Activated CD4-positive, alpha-beta memory T cell treated with anti-CD3 and anti-CD28 coated beads, Interleukin-2, amount 10 ng/mL, durations not matched to agents 7 days and 5 days (primary cell): ENCODE measurements at places on chromosomes 1 and 21. TPM values are rescaled to one million over a fixed set of nuclear protein-coding genes. Genes with fewer than 3 reads are reported as not detected.
A peak's percentile ranks its signal among the peaks of the same experiment; 100 is the strongest.

- no peaks in the 10 kb centered on the region for H3K27me3 ChIP-seq
- H3K4me1 ChIP-seq, result peaks cover 16% of the 10 kb centered on the region
- peaks cover 6% of the 10 kb centered on the region for H3K36me3 ChIP-seq
- no peak overlapping the region for H3K4me3 ChIP-seq
These were observed 139.3 kb upstream of the HMCN1 start for GRCh38 chr1:185594786-185595410.

DNA sequence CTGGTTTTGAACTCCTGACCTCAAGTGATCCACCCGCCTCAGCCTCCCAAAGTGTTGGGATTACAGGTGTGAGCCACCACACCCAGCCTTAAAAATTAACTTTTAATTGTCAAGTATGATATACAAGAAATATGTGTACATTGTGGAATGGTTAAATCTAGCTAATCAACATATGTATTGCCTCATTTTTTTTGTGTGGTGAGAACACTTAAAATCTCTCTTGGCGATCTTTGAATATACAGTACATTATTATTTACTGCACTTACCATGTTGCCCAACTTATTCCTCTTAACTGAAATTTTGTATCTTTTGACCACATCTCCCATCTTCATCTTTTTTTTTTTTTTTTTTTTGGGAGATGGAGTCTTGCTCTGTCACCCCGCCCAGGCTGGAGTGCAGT, 23.3 kb downstream of the THRAP3 start:
- H3K27me3 ChIP-seq, result no peaks in the 10 kb centered on the region
- no peak for DNase-seq
- no peak overlapping the region for H3K4me3 ChIP-seq

GRCh38 chr21:29117372-29117955, 13.0 kb upstream of the MAP3K7CL start:
- no peaks in the 10 kb centered on the region for H3K4me1 ChIP-seq
- DNase-seq, result no peak
- no peak overlapping the region for H3K27ac ChIP-seq
- no peak overlapping the region for H3K4me3 ChIP-seq
- H3K27me3 ChIP-seq, result no peaks in the 10 kb centered on the region

DNA sequence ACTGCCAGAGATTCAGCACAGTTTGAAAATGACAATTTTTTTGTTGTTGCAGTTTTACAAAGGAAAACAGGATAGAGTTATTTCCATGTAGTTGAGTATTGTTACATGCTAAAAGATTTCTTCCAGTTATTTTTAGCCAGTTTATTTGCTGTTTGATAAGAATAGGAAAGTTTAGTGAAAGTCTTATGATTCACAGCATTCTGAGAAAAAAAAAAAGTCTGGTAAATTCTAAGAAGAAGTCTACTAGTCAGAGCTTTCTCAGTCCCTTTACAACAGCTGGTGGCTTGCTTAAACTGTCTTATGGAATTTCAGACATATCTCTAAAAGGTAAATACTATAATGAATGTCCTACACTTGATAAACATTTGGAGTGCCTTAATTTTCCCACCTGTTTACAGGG, 341.7 kb downstream of the DSCAM start:
- DNase-seq, result no peak
- no peaks in the 10 kb centered on the region for H3K4me1 ChIP-seq

- no peak overlapping the region for H3K27ac ChIP-seq
- no peak for DNase-seq
- H3K4me3 ChIP-seq, result no peak overlapping the region
- H3K36me3 ChIP-seq, result no peaks in the 10 kb centered on the region
- peaks cover 18% of the 10 kb centered on the region for H3K27me3 ChIP-seq
These were observed 436.2 kb downstream of the MATN1 start for GRCh38 chr1:30286988-30287839.

The FAM177B gene
- not detected for total RNA-seq

DNA sequence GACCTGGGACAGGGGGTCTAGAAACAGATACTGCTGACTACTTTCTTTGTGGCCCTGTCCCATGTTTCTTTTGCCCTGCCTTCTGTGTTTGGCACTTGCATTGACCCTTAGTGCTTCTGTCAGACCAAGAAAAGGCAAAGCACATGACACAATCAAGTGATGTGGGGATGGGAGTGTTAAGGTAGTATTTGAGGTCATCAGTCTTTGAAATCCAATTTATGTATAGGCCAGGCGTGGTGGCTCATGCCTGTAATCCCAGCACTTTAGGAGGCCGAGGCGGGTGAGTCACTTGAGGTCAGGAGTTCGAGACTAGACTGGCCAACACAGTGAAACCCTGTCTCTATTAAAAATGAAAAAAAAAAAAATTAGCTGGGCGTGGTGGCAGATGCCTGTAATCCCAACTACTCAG, 26.0 kb downstream of the SERBP1 start:
- H3K27me3 ChIP-seq, result no peaks in the 10 kb centered on the region
- peak overlapping the region; percentile 59 for H3K27ac ChIP-seq
- peaks cover 7% of the 10 kb centered on the region for H3K4me1 ChIP-seq
- H3K36me3 ChIP-seq, result peaks cover 25% of the 10 kb centered on the region
- no peak overlapping the region for H3K4me3 ChIP-seq

- H3K36me3 ChIP-seq, result peaks cover 18% of the 10 kb centered on the region
- no peak for DNase-seq
- H3K4me3 ChIP-seq, result no peak overlapping the region
These were observed 77.8 kb downstream of the ITPKB start for GRCh38 chr1:226661271-226661670.

The SLC22A15 gene
- total RNA-seq, result 1.3 TPM

- H3K36me3 ChIP-seq, result peaks cover 7% of the 10 kb centered on the region
- DNase-seq, result no peak
- no peaks in the 10 kb centered on the region for H3K27me3 ChIP-seq
- H3K27ac ChIP-seq, result no peak overlapping the region
These were observed 4.5 kb upstream of the TOR3A start for GRCh38 chr1:179077396-179077795.

GRCh38 chr1:63601912-63602311, 8.7 kb downstream of the PGM1 start:
- H3K27ac ChIP-seq, result no peak overlapping the region
- peaks cover under 1% of the 10 kb centered on the region for H3K4me1 ChIP-seq
- no peak for DNase-seq
- no peak overlapping the region for H3K4me3 ChIP-seq
- peaks cover 7% of the 10 kb centered on the region for H3K36me3 ChIP-seq
- H3K27me3 ChIP-seq, result no peaks in the 10 kb centered on the region

DNA sequence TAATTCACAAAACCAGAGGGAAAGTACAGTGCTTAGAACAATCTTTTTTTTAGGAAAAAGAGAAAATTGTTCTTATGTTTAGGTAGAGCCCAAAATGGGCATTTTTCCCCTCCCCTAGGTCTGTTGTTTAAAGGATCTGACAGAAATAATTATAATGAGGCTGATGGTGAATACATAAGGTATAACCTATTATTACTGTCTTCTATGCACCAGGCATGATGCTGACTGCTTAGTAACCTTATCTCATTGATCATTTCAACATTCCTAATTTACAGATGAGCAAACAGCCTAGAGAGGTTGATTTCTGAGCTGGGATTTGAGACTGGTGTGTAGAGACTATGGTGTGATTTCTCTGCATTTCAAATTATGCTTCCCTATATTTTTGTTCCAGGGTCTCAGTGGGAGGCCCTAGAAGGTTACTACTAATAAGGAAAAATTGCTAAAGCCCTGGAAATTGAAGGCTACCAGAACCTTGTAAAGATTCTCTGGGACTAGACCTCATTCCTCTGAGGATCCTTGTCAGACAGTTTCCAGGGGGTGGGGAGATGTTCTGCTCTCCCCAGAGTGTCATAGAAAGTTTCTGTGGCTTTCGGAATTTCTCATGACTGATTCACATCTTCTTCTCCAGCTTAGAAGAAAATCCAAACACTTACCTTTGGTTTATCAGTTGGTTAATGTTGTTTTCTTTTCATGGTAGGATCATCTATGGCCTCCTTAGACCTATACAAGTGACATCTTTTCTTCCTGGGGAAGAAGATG, 44.9 kb downstream of the ROR1 start:
- no peak overlapping the region for H3K4me3 ChIP-seq
- H3K36me3 ChIP-seq, result no peaks in the 10 kb centered on the region
- no peaks in the 10 kb centered on the region for H3K4me1 ChIP-seq
- no peak overlapping the region for H3K27ac ChIP-seq
- no peak for DNase-seq
- peaks cover 4% of the 10 kb centered on the region for H3K27me3 ChIP-seq

- H3K4me3 ChIP-seq, result no peak overlapping the region
- peaks cover 25% of the 10 kb centered on the region for H3K27me3 ChIP-seq
- no peaks in the 10 kb centered on the region for H3K4me1 ChIP-seq
These were observed 11.4 kb upstream of the CCN1 start for GRCh38 chr1:85569122-85569521.
